ENCODE measurements at places on chromosomes 13 and 19.

- no peak for DNase-seq
Observed at GRCh38 chr19:30631033-30631370, 258.8 kb downstream of the ZNF536 start.

DNA sequence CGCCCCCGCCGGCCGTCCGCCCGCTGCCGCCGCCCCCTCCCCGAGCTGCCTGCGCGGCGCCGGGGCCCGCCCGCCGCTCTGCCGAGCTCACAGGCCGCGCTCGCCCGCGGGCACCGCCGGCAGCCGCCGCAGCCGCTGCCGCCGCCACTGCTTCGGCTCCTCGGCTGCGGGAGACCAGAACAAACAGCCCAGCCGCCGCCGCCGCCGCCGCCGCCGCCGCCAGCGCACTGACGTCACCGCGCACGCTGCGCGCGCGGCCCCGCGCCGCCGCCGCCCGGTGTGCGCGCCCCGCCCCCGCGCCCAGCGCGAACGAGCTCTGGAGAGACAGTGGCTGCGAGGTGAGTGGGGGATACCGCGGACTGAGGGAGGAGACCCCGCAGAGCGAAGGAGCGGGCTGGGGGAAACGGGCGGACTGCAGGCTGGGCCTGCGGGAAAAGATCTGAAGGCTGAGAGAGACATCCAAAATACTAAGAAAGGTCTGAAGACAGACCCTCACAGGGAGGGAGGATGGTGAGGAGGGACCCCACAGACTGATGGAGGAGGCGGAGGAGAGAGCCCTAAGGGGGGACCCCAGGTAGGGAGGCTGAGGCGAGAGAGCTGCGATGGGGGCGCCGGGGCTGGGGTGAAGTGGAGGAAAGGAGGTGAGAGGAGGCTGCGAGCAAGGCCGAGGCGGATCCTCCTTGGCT is at the start of gene BRD4:
TSS of gene BRD4 (minus strand) at position 229 of the 686 bp plus-strand sequence. CDS start 59,440 bp downstream, outside the sequence.
- DNase-seq, result peak; percentile 67

- no peak for DNase-seq
Observed at GRCh38 chr13:18946738-18947137, 234.9 kb downstream of the TUBA3C start.

- no peak for DNase-seq
Observed at GRCh38 chr19:45918721-45919120, 4.1 kb upstream of the NANOS2 start.

DNA sequence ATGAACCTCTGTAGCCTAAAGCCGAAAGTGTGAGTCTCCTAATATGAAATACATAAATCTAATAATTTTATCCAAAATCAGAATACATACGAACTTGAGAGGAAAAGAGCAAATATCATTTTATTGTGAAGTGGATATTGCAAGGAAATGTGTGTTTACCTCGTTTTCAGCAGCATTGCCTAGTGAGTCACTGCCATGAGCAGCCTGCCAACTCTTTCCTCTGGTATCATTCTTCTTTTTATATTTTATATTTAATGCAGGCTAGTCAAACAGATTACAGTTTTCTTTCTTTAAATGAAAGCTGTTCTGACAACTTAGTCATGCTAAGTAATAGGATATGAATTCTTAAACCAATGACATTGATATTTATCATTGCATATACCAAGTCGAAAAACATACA is 44.2 kb downstream of the EDNRB start:
- no peak for DNase-seq

DNA sequence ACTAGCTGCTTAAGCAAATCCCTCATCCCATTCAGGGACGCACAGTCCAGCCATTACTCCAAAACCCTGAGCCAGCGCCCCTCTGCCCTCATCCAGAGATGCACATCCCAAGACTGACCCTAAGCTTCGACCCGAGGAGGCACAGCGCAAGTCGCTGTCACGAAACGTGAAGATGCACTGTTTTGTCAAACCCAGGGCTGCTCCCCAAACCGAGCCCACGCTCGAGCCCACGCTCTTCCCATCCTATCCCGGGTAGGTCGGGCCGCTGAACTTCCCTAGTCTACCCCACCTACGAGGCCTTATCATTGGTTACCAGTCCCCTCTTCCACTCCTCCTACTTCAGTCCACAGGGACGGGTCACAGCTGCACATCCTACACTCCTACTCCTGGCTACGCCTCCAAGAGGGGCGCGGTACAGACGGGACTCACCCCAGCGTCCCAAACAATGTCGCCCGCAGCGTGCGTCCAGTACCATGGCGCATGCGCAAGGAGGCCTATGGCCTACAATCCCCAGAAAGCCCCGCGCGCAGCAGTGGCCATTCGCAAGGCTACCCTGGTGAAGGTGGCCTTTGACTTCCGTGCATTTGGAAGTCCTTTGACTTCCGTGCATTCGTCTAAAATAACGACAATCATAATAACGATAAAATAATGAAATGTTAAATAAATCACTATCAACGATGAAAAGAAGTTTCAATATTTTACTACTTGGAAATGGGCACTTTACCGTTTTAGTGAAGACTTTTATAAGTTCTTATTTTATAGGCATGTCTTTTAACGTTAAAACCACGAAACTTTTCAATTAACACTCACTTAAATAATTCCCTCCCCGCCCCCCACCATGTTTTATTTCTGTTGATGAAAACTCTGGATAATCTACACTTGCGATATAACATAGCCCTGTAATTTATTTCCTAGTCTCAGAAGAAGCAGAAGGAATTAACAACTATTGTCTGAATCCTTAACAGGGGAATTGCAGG is at the start of gene ZNF285:
TSS of gene ZNF285 (minus strand) at position 470 of the 977 bp plus-strand sequence. CDS start 4,395 bp downstream, outside the sequence.
- DNase-seq, result peak; percentile 34

DNA sequence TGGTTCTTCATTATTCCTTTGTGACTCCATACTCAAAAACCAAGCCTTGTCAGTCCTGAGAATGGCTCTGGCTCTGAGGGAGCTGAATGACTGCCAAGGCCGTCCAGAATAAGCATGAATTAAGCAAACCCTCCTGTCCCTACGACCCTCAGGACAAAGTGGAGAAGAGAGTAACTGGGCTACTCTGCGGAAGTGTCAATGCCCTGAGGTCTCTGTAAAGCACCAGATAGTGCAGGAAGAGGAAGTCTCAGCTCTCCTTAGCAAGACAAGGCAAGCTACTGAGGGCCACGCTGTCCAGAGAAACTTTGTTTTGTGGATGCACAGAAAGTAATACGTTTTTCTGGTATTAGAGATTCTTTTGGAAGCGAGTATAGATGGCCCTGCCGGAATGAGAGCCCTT is 94.1 kb downstream of the RNASEH2B start:
- DNase-seq, result no peak

- DNase-seq, result no peak
Observed at GRCh38 chr13:56501750-56502149, 639.0 kb upstream of the PRR20A start.

DNA sequence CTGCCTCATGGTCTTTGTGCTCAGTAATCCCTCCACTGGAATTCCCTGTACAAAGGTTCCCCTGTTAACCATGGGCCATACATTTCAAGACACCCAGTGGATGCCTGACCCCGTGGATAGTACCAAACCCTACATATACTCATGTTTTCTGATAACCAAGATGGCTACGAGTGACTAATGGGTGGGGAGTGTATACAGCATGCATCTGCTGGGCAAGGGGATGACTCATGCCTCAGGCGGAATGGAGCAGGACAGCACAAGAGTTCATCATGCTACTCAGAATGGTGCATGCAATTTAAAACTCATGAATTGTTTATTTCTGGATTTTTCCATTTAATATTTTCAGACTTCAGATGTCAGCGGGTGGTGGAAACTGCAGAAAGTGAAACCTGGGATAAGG is 13.3 kb upstream of the FGF9 start:
- no peak for DNase-seq

DNA sequence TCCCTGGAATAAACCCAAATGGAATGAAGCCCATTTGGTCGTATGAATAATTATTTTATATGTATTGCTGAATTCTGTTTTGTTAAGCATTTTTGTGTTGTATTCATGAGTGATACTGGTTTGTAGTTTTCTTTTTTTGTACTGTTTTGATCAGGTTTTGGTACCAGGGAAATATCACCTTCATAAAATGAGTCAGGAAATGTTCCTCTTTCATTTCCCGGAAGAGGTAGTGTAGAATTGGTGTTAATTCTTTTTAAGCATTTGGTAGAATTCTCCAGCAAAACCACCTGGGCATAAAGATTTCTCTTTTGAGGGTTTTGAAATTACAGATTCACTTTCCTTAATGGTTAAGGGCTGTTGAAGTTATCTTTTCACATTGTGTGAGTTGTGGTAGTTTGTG is 13.3 kb downstream of the SPATA13 start:
- no peak for DNase-seq

- DNase-seq, result no peak
Observed at GRCh38 chr13:94160875-94161274, 318.6 kb downstream of the DCT start.

DNA sequence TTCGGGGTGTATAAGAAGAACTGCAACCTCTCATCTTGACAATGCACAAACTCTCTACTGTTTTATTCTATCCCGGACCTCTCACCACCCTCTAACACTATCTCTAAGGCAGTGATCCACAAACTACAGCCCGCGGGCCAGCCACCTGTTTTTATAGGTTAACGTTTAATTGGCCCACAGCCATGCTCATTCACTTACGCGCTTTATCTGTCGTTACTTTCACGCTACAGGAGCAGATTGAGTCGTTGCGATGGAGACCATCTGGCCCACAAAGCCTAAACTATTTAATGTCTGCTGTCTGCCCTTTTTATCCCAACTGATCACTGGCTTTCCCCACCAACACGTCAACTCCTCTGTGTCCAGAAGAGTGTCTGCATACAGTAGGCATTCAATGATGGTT is 158.9 kb downstream of the CACNA1A start:
- DNase-seq, result no peak
